RCC 7860 (cell line): ENCODE measurements at places on chromosomes 4 and X.

DNA sequence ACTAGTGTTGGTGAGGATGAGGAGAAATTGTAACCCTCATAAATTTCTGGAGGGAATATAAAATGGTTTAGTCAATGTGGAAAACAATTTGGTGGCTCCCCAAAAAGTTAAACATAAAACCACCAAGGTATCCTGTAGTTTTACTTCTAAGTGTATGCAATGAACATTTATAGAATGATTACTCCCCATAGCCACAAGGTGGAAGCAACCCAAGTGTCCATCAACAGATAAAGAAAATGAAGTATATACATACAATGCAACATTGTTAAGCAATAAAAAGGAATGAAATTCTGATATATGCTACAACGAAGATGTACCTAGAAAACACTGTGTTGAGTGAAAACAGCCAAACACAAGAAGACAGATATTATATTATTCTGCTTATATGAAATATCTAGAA is 569.1 kb upstream of the GRID2 start:
- no peak for DNase-seq

- DNase-seq, result no peak
Observed at GRCh38 chr4:142331646-142332045, 514.5 kb downstream of the INPP4B start.

- no peak for DNase-seq
Observed at GRCh38 chrX:10104958-10105658, 51.7 kb upstream of the CLCN4 start.

- DNase-seq, result no peak
Observed at GRCh38 chr4:75630937-75631329, 605 bp upstream of the CDKL2 start.

GRCh38 chr4:90960433-90960832 is 833.2 kb downstream of the CCSER1 start:
- no peak for DNase-seq

GRCh38 chr4:3416821-3417221 is 24.9 kb upstream of the HGFAC start:
- no peak for DNase-seq

DNA sequence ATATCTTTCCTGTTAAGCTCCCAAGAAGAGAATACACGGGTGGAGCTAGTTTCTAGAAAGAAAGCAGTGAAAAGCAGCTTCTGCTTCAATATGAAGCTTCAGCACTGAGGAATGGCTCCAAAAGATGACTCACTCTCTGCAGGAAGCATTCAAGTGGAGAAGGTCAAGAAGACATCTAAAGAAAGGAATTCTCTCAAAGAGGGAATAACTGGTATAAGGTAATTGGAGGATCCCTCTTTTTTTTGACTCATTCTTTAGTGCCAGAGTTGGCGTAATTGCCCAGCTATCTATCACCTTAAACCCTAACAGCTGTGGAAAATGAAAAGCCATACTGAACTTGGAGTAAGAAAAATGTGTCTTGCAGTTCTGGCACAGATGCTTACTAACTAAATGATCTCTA is 3.5 kb downstream of the EDA2R start:
- peak; percentile 82 for DNase-seq

- no peak for DNase-seq
Observed at GRCh38 chrX:140439476-140439875, 65.4 kb downstream of the SOX3 start.

DNA sequence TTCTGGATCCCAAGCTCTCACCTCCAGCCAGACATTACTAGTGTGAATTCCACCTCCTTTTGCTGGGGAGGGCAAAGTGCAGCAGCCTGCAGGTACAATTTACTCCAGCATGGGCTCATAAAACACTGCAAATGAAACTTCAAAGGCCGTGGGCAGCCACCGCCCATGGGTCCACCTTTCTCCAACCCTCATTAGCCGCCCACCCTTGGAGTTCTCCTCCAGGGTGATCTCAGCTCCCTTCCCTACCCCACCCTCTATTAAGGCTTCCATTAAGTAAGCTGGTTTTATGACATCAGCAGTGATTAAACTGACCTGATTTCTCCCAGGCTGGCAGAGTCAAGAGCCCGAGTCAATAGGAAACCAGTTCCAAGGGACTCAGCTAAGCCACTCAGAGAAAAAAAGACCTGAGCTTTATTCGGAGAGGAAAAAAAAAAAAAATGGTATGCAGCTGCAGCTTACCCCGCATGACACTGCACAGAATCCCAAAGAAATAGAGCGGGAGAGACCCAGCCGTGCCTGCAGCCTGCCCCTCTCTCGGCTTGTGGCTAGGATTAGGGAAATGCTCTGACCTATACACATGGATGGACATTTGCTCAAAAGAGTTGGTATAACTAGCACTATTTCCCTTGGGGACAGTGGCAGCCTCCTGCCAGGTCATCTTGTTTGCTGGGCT is 319.6 kb downstream of the PTTG2 start:
- no peak for DNase-seq

GRCh38 chr4:6298035-6298434 is 28.4 kb downstream of the WFS1 start:
- DNase-seq, result no peak

- DNase-seq, result peak; percentile 14
Observed at GRCh38 chr4:121192480-121192879, 28.4 kb upstream of the TNIP3 start.

DNA sequence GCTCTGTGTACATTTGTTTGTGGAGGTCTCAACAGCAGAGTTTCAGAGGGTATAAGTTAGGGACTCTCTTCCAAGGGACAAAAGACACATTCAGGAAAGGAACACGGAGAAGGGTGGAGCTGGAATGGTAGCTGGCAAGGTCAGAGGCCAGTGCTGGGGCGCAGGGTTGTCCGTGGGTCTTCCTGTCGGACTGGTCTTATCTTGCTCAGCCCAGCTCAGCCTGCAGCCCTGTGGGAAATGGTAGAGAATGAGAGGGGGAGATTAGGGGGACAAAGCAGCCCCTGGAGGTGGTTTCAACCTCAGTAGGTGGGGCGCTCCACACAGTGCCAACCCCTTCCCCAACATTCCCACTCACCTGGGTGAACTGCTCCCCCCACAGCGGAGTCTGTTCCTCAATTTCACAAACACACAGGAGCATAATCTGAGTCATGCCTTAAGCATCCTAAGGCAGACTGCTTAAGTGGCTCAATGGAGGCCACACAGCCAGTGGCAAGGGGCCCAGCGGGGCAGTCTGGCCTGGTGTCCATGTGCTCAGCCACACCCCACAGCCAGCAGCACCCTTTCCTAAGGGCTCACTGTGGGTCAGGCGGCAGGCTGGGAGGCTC is 6.9 kb upstream of the HDAC6 start:
- peak; percentile 22 for DNase-seq

DNA sequence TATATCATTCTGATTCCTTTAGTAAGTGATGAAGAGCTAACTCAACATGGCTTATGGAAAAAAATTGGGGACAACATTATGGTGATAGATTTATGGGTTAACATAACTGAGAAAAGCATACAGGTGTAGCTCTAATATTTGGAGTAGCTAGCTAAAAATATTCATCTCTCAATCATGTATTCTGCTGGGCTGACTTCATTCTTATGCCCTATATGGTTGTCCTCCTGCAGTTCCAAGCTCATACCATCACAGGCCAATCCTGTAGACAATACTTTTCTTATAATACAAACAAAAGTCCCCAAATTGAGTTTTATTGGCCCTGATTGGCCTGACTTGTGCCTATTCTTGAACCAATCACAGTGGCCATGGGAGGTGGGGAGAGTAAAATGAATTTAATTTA is 6.7 kb upstream of the FAM241A start:
- DNase-seq, result no peak

GRCh38 chr4:169604131-169604900 is 8.1 kb downstream of the NEK1 start:
- peak; percentile 45 for DNase-seq

GRCh38 chrX:154471839-154472684 is 7.0 kb downstream of the LAGE3 start:
- DNase-seq, result no peak

- no peak for DNase-seq
Observed at GRCh38 chr4:127414951-127415606, 217.7 kb upstream of the INTU start.

- DNase-seq, result no peak
Observed at GRCh38 chrX:72078411-72078810, 53.3 kb downstream of the RTL5 start.

DNA sequence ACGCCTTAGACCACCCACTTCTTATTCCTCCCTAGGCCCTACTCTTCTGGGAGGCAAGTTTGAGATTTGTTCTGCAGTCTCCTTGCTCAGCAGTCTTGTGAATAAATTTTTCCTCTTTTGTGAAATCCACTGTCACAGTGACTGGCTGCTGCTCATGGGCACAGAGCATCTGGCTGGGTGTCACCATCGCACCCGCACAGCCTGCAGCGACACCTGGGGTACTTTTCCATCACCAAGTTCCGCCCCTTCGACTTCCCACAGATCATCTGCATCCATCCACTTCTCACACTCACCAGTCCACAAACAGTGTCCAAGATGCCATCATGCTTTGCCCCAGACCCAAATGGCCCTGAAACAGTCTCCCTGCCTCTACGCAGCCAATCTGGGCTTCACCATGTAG is 36.4 kb upstream of the AFAP1 start:
- DNase-seq, result no peak

GRCh38 chr4:157832596-157832995 is 340.2 kb downstream of the GASK1B start:
- no peak for DNase-seq

GRCh38 chr4:134320048-134320447 is 118.5 kb upstream of the PABPC4L start:
- DNase-seq, result no peak

- DNase-seq, result no peak
Observed at GRCh38 chrX:105636667-105637066, 185.7 kb upstream of the NRK start.

DNA sequence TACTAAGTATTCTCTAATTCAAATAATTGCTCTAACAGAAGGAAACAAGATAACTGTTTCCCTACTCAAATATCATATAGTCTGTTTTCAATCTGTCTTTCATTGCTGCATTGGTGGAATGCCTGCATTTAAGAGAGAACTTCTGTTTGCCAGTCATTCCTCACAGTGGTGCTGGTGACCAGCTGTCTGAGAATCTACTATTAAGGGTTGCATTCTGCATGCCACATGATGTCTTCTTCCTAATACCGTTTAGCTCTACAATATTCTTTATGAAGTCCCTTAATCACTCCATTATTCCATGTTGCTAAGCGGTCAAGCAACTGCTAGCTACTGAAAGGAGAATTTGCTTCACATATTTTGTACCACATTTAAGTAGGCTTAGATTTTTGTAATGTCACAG is 167.1 kb upstream of the CENPE start:
- no peak for DNase-seq

- DNase-seq, result no peak
Observed at GRCh38 chr4:116926631-116927295, 158.6 kb downstream of the TRAM1L1 start.

DNA sequence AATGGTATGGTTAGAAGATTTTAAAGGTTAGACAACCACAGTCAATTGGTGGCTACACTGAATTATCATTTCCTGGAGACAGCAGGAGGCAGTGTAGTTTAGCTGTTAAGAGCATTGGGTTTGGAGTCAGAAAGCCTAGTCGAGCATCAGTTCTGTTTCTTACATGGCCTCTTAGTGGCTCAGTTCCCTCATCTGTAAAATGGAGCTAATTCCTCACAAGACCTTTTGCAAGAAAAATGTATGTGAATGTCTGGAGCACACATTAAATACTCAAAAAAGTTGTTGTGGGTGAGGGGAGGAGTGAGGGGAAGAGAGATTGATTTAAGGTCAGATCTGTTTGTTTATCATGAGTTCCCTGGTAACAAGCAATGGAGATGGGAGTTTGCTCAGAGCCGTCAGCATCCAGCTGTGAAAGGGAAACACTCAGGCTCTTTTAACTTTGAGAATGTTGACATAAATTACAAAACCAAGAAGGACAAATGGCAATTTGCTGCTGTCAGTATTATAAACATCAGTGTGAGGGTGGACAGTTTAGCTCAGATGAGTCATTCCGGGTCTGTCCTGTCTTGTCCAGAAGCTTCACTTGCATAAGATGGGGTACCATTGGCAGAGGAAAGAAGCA is 98.2 kb upstream of the PGRMC2 start:
- DNase-seq, result peak; percentile 67

- DNase-seq, result no peak
Observed at GRCh38 chrX:115889121-115889890, 281.2 kb upstream of the AGTR2 start.

GRCh38 chr4:30952526-30953219 is 232.5 kb downstream of the PCDH7 start:
- peak; percentile 62 for DNase-seq

GRCh38 chr4:47791965-47792364 is 45.9 kb downstream of the CORIN start:
- no peak for DNase-seq

DNA sequence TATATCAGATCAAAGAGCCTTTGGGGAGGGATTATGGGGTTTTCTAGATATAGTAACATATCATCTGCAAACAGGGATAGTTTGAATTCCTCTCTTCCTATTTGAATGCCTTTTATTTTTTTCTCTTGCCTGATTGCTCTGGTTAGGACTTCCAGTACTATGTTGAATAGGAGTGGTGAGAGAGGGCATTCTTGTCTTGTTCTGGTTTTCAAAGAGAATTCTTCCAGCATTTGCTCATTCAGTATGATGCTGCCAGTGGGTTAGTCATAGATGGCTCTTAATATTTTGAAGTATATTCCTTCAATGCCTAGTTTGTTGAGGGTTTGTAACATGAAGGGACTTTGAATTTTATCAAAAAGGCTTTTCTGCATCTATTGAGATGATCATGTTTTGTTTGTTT is 25.6 kb upstream of the ABCB7 start:
- no peak for DNase-seq

DNA sequence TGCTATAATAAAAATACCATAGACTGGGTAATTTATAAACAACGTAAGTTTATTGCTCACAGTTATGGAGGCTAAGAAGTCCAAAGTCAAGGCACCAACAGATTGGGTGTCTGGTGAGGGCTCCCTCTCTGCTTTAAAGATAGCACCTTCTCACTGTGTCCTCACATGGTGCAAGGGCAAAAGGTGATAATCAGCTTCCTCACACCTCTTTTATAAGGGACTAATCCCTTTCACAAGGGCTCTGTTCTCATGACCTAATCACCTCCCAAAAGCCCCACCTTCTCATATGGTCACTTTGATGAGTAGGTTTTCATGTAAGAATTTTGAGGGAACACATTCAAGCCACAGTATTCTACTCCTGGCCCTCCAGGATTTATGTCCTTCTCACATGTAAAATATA is 641.7 kb upstream of the ATOH1 start:
- no peak for DNase-seq

DNA sequence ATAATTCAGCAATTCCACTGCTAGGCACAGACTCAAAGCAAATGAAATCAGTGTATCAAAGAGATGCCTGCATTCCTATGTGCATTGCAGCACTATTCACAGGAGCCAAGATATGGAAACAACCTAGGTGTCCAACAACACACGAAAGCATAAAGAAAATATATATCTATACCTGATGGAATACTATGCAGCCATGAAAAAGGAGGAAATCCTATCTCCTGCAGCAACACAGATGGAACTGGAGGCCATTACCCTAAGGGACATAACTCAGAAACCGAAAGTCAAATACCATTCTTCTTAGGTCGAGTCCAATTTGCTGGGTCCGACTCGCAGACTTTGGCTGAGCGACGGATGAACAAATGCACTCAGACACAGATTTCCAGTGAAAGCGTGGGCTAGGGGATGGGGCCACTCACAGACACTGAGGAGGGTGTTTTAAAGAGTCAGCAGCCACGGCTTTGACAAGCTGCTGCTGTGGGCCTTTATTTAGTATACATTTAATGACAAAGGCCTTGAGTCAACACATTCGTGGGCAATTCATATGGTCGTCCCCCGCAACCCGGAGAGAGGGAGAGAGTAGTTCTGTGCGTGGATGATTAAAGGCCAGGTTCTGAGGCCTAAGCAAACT is 93.8 kb downstream of the DHRSX start:
- no peak for DNase-seq

- peak; percentile 65 for DNase-seq
Observed at GRCh38 chr4:150769248-150769647, 187.3 kb downstream of the MAB21L2 start.
